ENCODE measurements at places on chromosomes 5 and 9.

DNA sequence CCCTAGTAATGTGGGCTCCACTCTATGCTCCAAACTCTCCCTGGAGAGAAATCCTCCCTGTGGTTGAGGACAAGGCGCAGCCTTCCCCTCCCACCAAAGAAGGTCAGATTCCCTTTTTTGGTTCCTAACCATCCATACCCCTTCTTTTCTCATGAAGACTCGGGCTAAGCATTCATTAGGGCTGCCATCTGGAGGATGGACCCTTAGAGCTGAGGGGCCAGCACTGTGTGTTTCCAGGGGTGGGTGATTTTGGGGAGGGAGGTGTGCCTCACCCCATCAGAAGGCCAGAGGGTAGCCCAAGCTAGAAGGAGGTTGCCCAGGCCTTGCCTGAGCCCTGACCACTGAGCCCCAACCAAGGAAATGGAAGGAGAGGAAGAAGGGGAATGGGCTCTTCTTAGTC, 36.8 kb downstream of the TGFBI start:
- no peak for DNase-seq

DNA sequence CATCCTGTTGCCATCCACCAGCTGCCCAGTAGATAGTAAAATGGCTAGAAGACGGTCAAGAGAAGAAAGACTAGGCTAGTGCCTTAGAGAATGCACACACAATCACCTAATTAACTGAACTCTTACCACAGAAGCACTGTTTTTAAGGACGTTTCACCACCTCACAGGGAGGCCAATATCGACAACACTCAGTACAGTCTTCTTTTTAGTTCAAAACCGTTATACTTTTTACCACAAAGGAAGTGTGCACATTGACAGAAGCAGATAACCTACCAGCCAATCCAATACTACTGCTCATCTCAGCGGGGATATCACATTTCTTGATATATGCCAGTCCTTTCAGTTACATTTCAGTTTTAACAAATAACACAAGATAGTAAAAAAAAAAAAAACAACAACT, 122.3 kb downstream of the GNAQ start:
- no peak for DNase-seq

- no peak for DNase-seq
Observed at GRCh38 chr5:17720071-17720470, 85.8 kb downstream of the TAF11L14 start.

DNA sequence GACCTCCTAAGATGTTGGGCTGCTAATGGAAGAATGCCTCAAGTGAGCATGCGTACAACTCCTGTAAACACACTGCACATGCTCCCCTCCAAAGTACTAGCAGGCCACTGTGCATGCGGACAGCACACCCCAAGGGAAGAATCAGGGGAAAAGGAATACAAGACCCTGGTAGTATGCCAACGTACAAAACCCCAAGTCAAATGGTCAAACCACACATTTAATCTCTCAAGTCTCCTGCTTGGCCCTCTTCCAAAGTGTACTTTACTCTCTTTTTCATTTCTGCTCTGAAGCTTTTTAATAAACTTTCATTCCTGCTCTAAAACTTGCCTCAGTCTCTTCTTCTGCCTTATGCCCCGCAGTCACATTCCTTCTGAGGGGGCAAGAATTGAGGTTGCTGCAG, 466.4 kb downstream of the DMRTA1 start:
- no peak for DNase-seq

GRCh38 chr9:127498298-127498697, 47.0 kb downstream of the LRSAM1 start:
- no peak for DNase-seq

GRCh38 chr5:152634586-152634985, 229.5 kb upstream of the NMUR2 start:
- no peak for DNase-seq

DNA sequence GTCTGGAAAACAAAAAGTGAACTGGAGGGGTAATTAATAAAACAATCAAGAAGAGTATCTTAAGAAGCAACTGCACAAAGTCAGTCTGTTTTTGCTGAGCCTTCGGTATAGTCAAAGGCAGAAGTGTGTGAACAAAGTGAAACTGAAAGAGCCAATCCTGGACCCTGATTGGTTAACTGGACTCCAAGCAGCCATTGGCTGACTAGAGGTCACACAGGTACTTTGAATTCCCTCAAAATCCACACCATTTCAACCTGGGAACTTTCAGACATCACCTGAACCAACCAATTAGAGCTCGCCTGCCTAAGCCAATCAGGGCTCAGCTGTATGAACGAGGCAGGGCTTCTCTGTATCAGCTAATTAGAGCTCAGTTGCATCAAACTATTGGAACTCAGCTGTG, 286.7 kb downstream of the TLE4 start:
- DNase-seq, result no peak

- DNase-seq, result no peak
Observed at GRCh38 chr9:35470894-35471293, 19.0 kb upstream of the RUSC2 start.

GRCh38 chr5:127596501-127596900, 52.4 kb upstream of the CTXN3 start:
- no peak for DNase-seq

GRCh38 chr5:142079306-142079721, 29.3 kb upstream of the NDFIP1 start:
- DNase-seq, result no peak

DNA sequence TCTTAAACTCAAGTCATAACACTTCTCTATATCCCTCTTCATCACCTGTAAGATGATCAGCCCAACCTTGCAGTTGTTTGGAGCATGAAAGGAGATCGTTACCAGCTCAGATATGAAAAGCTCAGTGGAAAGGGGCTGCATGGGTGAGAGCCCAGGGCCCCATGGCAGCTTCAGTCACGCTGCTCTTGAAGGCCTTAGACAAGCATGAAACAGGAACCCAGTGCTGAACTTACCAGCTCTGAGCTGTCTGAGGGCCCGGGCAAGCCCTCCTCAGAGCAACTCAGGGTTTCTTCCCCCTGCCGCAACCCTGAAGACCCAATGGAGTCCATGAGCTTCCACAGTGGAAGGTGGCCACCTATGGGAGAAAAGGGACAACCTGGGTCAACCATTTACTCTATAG, 3.3 kb downstream of the HK3 start:
- no peak for DNase-seq

DNA sequence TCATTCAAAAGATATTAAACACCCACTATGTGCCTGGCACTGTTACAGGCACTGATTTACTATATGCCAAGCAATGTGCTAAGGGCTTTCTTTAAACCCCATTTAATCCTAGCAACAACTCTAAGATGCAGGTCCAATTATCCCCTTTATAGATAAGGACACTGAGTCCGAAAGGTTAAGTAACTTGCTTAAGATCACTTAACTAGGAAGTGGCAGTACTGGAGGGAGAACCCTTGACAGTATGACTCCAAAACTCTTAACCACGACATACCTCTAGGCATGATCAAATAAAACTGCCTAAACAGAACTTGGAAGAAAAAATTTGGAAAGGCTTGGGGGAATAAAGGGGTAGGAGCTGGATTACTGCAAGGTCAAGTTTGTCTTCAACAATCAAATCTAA, 1.7 kb downstream of the RAB14 start:
- DNase-seq, result no peak

DNA sequence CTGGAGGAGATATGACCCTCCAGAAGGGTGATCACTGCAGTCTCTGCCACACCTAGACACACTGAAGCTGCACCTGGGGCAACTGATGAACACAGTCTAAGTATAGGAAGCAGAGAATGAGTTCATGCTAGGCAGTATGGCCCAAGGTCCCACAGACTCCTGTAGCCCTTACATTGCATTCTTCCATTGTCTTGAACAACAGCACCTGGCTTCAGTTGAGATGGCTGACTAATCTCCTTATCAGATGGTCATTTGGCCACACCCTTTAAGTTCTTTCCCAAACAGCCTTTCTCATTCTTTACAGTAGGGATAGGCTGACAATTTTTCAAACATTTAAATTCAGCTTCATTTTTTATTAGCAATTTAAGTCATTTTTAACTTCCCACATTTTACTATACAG, 23.1 kb downstream of the CENPK start:
- no peak for DNase-seq

- no peak for DNase-seq
Observed at GRCh38 chr9:114016629-114017423, 61.3 kb downstream of the AMBP start.

GRCh38 chr9:75200892-75201470, 112.7 kb downstream of the OSTF1 start:
- DNase-seq, result no peak

- DNase-seq, result no peak
Observed at GRCh38 chr9:111645806-111646205, 14.7 kb downstream of the DNAJC25 start.

DNA sequence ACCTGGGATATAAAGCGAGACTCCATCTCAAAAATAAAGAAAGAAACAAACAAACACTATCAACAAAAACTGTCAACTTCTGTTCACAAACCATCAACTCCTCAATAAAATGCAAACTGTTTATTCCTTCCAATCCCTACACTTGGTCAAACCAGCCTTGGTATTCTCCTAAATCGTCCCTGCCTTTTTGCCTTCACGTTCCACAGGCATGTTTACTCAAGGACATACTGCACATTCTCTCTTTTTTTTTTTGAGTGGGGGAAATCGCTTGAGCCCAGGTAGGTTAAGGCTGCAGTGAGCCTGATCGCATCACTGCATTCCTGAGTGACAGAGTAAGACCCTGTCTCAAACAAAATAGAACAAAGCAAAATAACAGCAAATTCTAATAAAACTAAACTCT, 13.0 kb downstream of the UBAP2 start:
- no peak for DNase-seq

- DNase-seq, result no peak
Observed at GRCh38 chr9:19807182-19807892, 18.5 kb upstream of the SLC24A2 start.

- DNase-seq, result no peak
Observed at GRCh38 chr5:31754741-31755675, 116.1 kb downstream of the PDZD2 start.

DNA sequence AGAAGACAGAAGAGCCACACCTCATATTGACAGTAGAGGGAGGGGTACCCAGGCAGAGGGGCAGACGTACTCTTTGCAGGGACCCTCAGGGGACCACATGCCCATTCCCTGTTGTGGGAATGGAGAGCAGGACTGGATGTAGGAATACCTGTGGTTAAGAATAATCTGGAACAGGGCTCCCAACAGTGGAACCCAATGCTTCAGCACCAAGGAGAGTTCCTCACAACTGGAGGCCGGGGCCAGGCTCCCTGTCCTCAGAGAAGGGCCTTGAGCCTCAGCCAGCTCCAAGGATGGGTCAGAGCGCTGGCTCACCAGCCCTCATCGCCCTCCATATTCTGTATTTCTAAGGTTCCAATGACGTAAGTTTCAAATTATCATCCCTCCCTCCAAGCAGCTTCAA, 7.4 kb upstream of the SHC3 start:
- DNase-seq, result no peak

DNA sequence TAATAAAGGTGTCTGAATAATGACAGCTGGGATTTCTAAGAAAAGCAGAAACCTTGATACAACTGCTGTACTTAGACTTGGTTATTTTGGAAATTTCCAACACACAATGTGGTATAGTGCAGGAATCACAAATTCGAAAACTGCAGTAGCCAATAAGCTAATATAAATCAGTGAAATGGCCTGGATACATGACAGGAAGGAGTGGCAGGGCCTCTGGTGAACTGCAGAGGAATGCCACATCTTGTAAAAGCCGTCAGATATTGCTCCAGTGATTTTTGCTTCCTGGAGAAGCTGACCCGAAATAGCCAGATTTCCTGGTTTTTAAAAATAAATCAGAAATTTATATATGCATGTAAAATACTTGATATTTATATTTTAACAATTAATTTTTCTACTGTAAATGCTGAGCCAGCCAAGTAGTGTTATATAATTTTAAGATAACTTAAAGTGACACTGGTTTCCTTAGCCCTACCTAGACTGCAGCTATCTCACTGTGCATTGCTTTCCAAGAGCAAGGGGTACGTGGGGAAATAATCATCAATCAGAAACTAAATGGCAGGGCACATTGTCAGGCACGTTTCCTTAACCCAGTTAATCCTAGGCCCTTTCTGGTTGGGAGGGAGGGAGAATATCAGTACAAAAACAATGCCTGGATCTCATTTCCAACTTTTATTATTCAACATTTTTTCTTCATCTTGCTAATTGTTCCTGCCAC, 182.4 kb downstream of the RASEF start:
- no peak for DNase-seq

DNA sequence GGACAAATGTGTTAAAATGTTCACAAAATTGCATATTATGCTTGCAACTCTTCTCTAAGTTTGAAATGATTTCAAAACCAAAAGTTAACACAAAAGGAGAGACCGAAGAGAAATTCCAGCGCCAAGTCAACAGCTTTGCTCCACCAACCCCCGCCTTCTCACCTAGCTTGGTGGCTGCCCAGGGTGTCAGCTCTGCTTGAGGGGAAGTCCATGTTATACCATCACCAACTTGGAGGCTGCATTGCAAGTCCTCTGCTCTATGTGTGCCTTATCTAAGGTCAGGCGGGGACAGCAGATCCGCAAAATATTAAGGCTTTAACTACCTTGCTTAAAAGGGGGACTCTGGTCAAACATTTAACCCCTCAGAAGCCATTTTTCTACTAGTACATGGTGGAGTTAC, 14.6 kb downstream of the CCNJL start:
- DNase-seq, result no peak

DNA sequence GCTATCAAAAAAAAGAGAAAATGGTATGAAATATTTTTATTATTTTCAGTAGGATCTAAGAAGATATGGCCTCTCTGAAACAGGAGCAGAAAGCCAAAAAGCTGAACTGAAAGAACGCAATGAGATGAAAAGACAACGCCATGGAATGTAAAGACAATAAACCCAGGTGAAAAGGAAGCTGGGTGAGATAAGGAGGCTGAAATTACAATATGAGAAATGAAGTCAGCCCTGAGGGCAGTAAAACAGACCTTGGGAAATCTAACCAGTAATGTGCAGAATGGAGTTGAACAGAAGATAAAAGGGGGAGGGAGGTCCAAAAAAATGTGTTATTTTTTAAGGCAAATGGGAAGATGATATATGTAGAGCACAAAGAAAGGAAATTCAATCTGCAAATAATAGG, 265.3 kb downstream of the ENC1 start:
- no peak for DNase-seq

- no peak for DNase-seq
Observed at GRCh38 chr5:6634306-6634705, 1.1 kb downstream of the SRD5A1 start.

Data from activated T-cell treated with anti-CD3 and anti-CD28 coated beads for 4 hours (primary cell).